ENCODE measurements at places on chromosomes 3 and 15.

DNA sequence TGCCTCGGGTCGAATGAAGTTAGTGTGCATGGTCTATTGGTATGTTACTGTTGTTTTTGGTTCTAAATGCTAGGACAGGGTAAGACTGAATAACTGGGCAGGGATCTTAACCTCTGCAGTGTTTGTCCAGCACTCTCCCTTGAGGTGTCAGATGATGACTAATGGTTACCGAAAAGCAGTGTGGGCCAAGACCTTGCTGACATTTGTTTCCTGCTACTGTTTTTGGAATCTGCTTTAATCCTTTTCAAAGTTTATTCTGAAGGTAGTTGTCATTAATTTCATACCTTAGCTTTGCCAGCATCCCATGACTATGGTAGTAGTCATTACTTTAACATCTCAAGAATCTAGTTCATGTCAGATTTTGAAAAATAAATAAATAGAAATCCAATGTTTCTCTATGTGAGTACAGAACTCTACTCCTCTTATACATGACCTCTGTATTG is 117.0 kb downstream of the P3H2 start:
- no peak for DNase-seq

GRCh38 chr15:65420975-65421359 is 1.8 kb downstream of the IGDCC4 start:
- DNase-seq: no peak

DNA sequence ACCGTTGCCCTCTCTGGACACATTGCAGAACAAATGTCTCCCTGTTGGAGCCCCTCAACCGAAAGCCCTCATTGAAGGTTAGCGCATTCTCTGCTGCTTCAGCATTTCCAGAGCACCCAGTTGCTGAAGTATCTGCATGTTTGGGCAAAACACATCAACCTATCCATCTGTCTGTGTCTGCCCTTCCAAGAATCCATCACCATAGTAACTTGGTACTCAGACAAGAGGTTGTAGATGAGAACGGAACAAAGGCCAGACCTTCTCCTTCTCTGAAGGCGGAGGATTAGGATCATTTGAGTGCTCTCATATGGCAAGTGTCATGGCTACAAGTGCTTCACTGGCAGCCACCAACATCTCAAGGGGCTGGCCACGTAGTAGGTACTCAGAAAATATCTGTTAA is 23.1 kb upstream of the RHO start:
- DNase-seq: no peak

GRCh38 chr3:87498358-87499080 is 222.1 kb upstream of the POU1F1 start:
- no peak for DNase-seq

GRCh38 chr3:21665444-21666100 is 85.4 kb downstream of the ZNF385D start:
- DNase-seq: no peak

- no peak for DNase-seq
Measured at GRCh38 chr3:52443791-52444687, 864 bp downstream of the SEMA3G start.

GRCh38 chr3:58994746-58995330 is 55.0 kb downstream of the CFAP20DC start:
- DNase-seq: no peak

GRCh38 chr15:98390946-98391530 is 257.3 kb upstream of the IGF1R start:
- no peak for DNase-seq

GRCh38 chr3:13542142-13542541 is 6.8 kb upstream of the FBLN2 start:
- no peak for DNase-seq

- no peak for DNase-seq
Measured at GRCh38 chr3:19093084-19093483, 55.2 kb upstream of the KCNH8 start.

GRCh38 chr3:83500422-83500821 is 1458.4 kb upstream of the CADM2 start:
- DNase-seq: no peak

DNA sequence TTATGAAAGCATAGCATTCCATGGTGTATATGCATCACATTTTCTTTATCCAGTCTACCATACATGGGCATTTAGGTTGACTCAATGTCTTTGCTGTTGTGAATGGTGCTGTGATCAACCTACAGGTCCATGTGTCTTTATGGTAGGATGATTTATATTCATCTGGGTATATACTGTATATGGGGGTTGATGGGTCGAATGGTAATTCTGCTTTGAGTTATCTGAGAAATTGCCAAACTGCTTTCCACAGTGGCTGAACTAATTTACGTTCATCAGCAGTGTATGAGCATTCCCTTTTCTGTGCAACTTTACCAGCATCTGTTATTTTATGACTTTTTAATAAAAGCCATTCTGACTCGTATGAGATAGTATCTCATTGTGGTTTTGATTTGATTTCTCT is 662.4 kb upstream of the BCHE start:
- DNase-seq: no peak

DNA sequence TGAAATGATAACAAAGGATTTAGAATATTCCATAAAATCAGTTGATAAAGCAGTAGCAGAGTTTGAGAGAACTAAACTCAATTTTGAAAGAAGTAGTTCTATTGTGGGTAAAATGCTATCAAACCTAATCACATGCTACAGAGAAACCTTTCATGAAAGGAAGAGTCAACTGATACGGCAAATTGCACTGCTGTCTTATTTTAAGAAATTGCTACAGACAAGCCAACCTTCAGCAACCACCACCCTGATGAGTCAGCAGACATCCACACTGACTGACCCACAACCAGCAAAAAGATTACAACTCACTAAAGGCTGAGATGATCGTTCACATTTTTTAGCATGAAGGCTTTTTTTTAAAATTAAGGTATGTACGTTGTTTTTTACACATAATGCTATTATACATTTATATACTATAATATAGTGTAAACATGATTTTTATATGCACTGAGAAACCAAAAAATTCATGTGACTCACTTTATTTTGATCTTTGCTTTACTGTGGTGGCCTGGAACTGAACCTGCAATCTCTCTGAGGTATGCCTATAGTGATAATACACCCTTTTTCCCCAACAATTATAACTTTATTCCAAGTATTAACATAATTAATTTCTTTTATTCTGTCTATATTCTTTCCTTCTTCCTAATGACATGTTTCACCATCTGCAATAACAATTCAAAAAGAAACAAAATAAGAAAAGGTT is 109.9 kb downstream of the TBC1D5 start:
- no peak for DNase-seq

DNA sequence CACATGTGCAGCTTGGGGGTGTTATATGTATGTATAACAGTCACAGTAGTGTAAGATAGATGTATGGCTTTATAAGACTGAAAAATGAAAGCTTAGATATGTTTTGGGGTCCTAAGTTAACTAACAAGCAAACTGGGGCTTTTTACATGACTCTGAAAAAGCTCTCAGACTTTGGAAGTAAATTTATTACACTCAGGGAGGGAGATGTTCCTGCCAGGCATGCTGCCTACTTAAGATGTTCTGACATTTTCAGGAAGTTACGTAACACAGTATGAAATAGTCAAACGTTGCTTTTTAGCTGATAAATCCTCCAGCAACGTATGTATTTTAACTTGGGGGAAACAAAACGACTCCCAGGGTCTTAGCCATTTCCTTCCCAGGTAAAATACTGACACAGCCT is 1.7 kb upstream of the IFT57 start:
- DNase-seq: no peak

All from activated CD4-positive, CD25-positive, alpha-beta regulatory T cell (primary cell).